ENCODE measurements at places on chromosomes 11 and 22. TPM values are rescaled to one million over a fixed set of nuclear protein-coding genes. Genes with fewer than 3 reads are reported as not detected.

Gene NR1H3
- 18.5 TPM for total RNA-seq

DNA sequence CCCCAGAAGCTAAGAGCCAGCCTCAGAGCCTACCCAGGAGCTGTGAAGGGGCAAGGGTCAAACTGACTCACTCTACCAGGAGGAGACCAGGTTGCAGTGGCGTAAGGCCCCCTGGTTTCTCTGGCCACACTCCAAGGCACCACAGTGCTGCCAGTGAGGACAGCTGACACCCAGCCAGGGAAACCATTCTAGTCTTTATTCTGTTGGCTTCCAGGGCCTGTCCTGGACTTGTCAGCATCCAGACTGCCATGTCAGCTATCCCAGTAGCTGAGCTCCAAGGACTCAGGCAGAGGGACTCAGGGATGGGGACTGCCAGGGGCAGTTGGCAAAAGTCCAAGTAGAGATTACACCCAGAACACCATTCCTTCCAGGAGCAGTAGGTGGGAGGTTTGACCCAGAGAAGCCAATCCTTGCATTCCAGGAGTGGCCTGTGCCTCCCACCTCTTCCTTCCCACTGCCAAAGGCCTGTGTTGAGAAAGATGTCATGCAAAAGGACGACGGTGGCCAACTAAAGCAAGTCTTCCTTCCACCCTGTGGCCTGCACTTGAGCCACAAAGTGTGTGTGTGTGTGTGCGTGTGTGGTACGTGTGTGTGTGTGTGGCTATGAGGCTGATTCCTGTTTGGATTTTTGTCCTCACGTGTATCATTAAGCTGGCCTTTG is 3.6 kb upstream of the MAPK8IP1 start:
- DNase-seq: no peak

Gene MFNG
- total RNA-seq: 20.7 TPM

DNA sequence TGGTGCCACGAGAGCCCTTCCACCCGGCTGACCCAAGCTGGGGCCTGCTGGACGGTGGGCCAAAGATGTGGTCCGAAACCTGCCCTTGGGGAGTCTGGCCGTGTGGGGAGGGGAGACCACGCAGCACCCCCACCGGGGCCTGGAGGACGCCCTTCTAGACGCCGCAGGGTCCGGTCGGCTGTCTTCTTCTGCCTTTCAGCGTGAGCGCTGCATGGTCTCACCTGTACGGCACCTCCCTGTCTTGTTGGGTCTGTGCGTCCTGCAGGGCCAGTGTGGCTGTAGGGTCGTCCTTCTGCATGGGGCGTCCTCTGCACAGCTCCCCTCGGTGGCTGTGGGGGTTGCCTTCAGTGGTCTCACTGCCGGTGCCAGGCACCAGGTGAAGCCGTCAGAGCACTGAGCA is 2.8 kb downstream of the BRSK2 start:
- no peak for DNase-seq

DNA sequence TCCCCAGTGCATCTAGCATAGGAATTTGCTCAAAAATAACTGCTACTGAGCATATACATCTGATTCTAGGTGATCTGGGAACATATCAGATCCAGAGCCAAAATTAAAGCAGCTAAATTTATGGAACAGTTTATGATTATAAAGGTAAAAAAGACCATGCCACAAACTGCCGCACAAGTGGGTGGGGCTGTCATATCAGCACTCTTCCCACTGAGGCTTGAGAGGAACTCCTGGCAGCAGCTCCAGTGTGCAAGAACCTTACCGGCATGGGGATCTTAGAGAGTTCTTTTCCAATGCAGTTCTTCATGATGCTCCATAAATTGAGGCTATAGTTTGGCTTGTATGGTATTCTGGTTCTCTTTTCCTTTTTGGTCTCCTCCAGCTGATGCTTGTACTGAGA is 15.3 kb downstream of the OSBP start:
- no peak for DNase-seq

DNA sequence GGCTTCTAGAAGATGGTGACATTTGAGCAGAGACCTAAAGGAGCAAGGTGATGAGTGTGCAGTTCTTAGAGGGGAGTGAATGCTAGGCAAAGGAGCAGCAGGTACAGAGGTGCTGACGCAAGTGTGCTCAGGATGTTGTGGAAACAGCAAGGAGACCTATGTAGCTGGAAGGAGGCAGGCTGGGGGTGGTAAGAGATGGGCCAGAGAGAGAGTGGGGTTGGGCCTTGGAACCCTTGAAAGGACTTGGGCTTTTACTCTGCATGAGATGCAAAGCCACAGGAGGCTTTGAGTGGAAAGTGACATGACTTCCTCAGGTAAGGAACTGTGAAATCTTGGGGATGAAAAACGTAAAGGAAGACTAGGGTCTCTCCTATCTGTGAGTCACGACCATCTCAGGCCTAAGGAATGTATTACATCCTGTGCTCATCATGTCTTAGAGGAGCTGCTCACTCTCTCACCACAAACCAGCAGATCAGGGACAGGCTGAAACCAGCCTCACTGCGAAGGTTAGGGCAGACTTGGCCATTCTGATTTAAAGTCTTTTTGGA is 65.4 kb downstream of the MICAL2 start:
- peak; percentile 57 for DNase-seq

Gene TRMT2A
- total RNA-seq: 30.8 TPM

- no peak for DNase-seq
These were observed 45.5 kb downstream of the RAB30 start for GRCh38 chr11:83026229-83026628.

DNA sequence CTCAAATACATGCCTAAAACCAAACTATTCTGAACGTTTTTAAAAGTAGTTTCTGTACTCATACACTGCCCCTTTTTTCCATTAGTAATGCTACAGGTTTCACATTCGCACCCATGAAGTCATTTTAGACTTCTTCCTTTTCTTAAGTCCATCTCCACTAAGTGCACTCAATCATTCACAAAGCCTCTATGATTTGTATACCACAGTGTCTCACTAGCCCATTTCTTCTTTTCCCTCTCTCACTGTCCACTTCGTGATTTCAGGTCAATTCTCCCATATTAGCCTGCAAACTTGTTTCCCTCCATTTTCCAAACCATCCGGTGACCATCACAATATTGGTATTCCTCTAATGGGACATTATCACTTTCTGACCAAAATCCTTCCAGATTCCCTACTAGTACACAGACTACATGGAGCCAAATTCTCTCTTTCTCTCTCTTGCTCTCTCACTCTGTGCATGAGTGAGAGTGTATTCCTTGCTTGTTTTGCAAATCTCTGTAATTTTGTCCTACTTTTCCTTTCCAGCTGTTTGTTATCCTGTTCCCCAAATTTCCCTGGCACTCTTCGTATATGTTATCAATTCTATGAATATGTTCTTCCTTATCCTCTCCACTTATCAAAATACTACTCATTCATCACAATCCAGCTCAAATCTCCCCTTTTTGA is 3.4 kb upstream of the ZC3H12C start:
- no peak for DNase-seq

Gene GAS2
- total RNA-seq: 7.7 TPM

GRCh38 chr11:126282361-126282735 is 545 bp upstream of the TIRAP start:
- DNase-seq: peak; percentile 78

Gene LGR4
- total RNA-seq: 106 TPM

Gene OR51B5
- 17.1 TPM for total RNA-seq

GRCh38 chr11:115396533-115396932 is 107.7 kb downstream of the CADM1 start:
- DNase-seq: peak; percentile 73

Gene EIF1AD
- 16.1 TPM for total RNA-seq

Gene NCR3LG1
- total RNA-seq: 2.2 TPM

Gene OR4A47
- 9.4 TPM for total RNA-seq

Gene PDE2A
- total RNA-seq: 13.5 TPM

DNA sequence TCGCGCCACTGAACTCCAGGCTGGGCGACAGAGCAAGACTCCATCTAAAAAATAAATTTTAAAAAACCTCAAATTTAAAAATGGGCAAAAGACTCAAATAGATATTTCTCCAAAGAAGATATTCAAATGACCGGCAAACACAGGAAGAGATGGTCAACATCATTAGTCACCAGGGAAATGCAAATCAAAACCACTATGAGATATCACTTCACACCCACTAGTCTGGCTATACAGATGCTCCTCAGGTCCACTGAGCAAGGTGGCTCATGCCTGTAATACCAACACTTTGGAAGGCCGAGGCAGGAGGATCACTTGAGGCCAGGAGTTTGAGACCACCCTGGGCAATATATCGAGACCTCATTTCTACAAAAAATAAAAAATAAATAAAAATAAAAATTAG is 43.3 kb upstream of the SLC35C1 start:
- DNase-seq: no peak
